ENCODE measurements at places on chromosomes 6 and 20.

- no peak for DNase-seq
Measured at GRCh38 chr20:9051508-9051907, 17.4 kb upstream of the PLCB4 start.

GRCh38 chr20:25220021-25220730, 24.7 kb downstream of the ENTPD6 start:
- no peak for DNase-seq

DNA sequence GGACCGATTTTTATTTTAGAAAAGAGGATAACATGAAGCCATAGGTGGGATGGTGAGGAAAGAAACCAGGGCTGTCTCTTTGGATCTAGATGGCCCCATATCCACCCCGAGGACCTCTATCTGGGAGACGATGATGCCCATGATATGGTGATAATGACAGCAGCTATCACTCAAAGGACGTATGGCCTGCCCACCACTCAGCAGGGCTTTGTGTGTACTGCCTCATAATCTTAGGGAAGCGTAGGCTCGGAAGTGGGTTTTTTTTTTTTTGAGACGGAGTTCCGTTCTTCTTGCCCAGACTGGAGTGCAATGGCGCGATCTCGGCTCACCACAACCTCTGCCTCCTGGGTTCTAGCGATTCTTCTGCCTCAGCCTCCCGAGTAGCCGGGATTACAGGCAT, 8.2 kb upstream of the TAF8 start:
- DNase-seq: no peak

DNA sequence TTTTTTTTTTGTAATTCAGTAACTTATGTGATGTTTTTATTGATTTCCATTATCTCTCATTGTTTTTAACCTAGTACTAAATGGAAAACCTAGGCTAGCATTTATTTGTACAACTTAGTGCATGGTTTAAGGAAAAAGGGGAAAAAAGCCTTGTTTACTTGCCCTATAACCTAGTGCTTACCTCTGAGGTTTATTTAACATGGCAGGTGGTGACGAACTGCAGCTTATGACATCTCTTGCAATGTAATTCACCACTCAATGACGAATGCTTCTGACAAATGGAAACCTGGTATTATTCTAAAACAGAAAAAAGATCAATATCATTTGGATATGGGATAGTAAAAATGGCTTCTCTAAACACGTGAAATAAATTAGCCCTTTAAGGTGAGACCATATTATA, 618.6 kb upstream of the FLRT3 start:
- no peak for DNase-seq

GRCh38 chr6:41294214-41294872, 7.9 kb upstream of the TREM1 start:
- DNase-seq: no peak

DNA sequence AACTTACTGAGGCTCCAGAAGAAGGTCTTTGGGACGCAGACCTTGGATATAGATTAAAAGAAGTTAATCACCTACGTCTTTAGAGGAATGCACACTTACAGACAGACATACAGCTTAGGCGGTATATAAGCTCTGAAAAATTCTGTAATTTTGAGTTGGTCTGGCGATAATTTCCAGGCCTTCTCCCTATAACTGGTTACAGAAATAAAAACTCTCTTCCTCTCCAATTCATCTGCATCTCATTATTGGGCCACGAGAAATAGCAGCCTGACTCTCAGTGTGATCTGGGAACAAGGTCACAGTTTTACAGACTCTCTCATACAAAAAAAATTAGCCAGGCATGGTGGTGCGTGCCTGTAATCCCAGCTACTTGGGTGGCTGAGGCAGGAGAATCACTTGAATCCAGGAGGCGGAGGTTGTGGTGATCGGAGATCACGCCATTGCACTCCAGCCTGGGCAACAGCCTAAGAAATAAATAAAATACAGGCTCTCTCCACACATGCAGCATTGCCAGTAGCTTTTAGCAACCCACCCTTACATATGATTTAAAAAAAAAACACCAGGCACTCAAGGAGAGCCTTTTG, 4.7 kb downstream of the ZBTB24 start:
- DNase-seq: no peak

GRCh38 chr6:7914991-7915789, 4.6 kb upstream of the TXNDC5 start:
- DNase-seq: no peak

DNA sequence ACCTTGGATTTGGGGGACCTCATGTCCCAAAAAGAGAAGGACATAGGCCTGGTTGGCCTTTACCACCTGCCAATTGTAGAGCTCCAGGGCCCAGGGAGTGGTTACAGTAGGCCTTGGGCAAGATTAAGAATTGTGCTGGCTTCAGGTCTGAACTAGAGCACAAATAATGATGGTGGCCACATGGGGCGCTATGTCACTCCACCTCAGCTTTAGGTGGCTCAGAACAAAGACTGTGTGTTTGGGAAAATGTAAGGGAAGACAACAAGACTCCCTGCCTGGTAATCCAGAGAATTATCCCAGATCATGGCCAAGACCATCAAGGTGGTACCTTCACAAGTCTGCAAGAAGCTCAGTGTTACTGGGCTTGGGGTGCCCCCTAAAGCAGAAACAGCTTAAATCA, 224.9 kb upstream of the OPRM1 start:
- DNase-seq: no peak

DNA sequence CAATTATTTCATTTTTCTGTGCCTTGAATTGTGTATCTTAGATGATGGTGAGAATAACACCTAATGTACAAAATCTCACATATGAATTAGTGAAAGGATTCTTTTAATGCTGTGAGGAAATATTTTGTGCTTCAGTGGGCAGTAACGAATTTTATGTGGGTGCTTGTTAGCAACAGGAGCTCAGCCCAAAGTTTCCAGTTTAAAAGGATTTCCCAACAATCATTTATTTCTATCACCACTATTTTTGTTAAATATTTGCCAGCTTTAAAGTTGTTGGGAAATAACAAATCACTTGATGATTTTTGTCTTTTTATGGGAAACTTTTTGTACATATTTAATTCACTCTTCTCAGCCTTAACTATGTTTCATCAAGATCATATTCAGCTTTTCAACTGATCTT, 111.8 kb downstream of the QKI start:
- no peak for DNase-seq

- no peak for DNase-seq
Measured at GRCh38 chr6:71444222-71444621, 155.6 kb downstream of the OGFRL1 start.

DNA sequence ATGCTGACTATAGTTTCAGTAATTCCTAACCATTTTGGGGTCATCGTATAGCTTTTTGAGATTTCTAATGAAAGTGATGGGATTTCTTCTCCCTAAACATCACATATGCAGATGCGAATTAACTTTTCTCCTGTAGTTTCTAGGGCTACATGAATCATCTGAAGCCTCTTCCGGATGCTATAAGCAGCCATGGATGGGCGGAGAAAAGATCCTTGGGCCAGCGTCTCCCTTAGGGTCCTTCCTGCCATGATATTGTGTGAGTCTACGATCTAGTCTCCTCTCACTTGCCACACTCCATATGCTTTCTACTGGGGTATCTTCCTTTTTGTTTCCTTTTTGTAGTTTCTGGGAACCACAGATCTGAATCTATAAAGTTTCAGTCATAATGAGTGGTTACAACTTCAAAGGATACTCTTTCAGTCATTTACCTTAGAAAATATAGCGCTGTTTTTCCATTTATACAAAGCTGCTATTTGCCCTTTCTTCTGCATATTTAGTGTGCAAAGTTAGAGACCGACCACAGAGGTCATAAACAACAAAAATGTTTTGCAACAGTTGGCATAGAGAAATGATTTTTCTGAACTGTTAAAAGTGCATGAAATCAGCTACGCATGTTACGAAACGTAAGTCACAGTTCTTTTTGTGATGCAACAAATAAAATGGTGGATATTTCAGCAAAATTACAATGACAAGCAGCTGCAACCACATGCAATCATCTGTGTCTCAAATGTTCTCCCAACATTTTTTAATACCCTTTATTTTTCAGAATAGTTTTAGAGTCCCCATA, 396.2 kb upstream of the SLC35B3 start:
- no peak for DNase-seq

DNA sequence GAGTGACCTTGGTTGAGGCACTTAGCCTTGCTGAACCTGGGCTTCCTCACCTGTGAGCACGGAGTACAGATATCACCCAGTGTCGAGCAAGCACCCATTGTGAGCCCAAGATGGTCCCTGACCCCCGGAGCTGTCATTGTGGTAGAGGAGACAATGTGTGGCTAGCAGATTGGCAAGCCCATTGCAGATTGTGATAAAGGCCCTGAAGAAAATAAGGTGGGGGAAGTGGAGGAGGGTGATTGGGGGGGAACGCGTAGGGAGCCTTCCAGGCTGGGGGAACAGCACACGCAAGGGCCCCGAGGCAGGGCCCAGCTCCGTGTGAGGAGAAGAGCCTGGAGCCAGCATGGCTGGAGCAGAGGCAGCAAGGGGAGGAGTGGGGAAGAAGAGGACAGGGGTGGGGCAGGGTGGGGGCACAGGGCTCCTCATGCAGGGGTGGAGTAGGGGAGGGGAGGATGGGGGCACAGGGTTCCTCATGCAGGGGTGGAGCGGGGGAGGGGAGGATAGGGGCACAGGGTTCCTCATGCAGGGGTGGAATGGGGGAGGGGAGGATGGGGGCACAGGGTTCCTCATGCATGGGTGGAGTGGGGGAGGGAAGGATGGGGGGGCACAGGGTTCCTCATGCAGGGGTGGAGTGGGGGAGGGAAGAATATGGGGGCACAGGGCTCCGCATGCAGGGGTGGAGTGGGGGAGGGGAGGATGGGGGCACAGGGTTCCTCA, 7.0 kb downstream of the CEBPB start:
- no peak for DNase-seq

DNA sequence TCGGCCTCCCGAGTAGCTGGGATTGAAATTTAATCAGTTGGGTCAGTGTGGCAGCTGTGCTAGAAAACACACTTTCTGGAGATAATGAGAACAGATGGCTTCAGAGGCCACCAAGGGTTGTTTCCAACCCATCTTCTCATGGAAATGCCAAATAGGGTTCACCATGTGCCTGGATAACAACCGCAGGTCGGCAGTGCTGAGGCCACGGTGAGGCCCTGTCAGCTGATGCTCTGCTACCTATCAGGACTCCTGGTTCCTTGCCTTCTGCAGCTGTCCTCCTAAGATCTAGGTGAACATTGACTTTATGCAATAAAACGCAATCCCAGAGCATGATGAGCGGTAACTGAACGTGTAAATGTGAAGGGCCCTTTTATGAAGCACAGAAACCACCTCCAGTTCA, 139.3 kb upstream of the SNX9 start:
- no peak for DNase-seq

DNA sequence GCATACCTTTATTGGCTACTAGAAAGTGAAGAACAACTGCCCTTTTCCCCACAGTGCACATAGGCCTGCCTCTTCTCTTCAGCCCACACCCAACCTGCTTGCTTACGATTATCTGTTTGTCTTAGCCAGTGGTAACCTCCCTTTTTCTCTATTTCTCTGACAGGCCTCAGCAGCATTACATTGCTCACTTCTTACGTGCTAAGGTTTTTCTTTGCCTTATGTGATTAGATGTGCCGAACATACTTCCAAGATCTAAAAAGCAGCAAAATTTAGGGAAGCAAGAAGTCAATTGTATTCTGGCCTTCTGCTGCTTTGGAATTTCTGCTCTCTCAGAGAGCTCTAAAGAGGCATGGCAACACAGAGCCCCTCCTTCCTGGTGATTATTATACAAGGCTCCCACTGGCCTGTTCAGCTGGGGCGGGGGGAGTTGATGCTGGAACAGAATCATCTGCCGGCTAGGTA, 7.0 kb downstream of the B4GALT5 start:
- no peak for DNase-seq

DNA sequence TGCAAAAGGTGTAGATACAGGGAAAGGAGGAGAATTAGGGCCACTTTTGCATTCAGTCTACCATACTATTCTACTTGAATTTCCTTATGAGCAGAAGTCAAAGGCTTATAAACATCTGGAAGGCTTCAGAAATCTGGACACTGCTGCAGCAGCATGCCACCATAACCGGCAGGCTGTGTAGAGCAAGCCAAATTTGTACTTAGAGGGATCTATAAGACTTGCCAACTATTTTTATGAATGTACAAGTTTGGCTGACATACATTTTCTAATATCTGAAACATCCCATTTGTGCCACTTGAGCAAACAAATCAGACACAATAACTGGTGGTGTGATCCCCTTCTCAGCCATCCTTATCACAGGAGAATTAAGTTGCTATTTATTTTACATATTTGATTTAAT, 14.0 kb upstream of the PLCB1 start:
- DNase-seq: no peak

DNA sequence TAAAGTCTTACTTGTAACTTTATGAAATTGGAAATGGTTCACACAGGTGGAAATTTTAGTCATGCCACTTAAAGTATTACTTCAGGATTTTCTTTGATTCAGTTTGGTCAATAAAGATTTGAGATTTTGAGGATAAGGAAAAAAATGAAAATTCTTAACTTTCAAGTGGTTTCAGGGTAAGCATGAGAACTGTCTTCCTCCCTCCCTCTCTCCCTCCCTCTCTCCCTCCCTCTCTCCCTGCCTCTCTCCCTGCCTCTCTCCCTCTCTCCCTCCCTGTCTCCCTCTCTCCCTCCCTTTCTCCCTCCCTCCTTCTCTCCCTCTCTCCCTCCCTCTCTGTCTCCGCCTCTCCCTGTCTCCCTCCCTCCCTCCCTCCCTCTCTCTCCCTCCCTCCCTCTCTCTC, 36.9 kb downstream of the L3MBTL3 start:
- no peak for DNase-seq

GRCh38 chr20:61937963-61938838, 127.5 kb downstream of the TAF4 start:
- no peak for DNase-seq

DNA sequence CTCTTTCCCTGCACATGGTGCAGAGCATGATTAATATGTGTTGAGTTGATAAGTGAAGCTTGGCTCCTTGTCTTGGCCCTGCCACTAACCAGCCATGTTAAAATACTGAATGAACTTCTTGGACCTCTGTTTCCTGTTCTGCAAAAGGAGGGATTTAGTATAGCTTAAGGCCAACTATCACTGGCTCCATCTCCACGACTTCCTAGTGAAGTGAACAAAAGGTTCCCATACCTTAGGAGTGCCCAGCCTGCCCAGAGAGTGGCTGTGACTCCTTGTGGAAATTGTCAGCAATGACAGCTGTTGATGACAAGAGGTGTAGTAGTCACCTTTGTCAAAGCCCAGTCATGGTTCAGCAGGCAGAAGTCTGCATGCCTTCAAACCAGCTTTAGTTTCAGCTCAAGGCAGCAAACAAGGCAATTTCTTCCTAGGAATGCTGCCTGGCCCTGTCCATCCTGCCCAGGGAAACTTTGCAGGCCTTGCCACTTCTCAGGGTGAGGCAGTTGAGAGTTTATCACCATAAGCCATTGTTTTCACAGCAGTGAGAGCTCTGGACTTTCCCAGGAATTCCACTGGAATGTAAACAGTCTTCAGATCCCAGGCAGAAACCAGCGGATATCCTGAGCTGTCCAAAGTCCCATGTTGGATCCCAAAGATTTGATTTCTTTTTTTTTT, 169.7 kb upstream of the TNFAIP3 start:
- DNase-seq: no peak

- no peak for DNase-seq
Measured at GRCh38 chr6:100338090-100338489, 126.6 kb downstream of the SIM1 start.

GRCh38 chr20:19404826-19405225, 192.4 kb downstream of the SLC24A3 start:
- DNase-seq: no peak

- no peak for DNase-seq
Measured at GRCh38 chr6:130907687-130908086, 80.5 kb downstream of the SMLR1 start.
